Kasumi-1 (cell line): ENCODE measurements at places on chromosomes 3 and 15.

DNA sequence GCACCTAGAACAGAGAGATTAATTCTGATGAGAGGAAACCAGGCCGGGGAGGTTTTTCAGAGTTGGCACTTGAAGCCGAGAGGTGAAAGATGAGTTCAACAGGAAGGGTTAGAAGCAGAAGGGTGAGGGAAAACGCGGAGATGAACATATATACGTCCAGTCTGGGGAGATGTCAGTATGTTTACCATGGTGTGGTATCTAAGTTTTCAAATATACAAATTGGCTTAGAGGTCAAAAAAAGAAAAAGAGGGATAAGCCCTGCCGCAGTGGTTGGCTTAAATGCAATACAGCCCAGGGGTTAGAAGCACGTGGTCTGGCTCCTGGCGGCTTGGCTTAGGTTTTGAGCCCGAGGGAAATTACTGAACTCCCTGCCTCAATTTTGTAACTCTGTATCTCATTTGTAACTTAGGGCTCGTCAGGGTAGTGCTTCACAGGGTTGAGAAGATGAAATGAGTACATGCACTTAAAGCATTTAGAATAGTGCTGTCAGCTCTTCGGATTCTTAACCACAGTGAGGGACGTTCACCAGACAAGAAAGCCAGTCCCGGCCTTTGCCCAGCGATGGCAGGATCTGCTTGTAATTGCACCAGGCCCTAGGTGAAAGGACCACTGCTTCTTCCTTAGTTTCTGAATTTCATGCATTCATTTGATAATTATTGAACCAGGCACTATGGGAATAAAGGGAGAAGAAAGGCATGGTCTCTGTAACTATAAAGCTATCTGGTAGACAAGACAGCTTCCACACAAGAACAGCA is 6.4 kb downstream of the HES1 start:
- no peak for DNase-seq

DNA sequence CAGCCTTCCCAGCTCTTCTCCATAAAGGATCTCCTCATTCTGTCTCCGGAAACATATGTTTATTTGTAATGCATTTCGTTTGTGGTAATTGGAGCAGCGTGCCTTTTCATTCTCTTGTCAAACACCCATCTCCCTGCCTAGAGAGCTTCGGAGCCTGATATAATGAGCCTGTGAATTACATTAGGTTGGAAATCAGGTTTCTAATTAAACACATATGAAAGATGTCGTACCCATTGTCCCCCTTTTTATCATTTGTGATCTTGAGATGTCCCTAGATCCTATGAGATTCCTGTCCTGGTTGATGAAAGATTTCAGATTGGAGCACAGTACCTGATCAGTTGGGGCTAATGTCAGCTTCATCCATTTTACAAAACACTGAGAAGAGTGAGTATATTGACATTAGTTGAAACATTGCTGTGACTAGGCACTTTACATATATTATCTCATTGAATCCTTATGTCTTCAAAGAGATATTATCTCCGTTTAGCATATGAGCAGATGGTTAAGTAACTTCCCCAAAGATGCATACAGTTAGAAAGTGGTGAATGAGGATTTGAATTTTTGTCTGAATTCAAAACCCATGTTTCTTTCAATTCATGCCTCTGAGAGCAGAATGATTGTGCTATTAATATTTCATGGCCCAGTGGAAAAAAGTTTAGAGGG is 23.1 kb downstream of the SYN2 start:
- no peak for DNase-seq

- no peak for DNase-seq
Observed at GRCh38 chr3:78792212-78792611, 975.6 kb downstream of the ROBO1 start.

- DNase-seq = no peak
Observed at GRCh38 chr3:38538773-38539353, 42.7 kb downstream of the EXOG start.
